ENCODE measurements at places on chromosomes 7 and 10. TPM values are rescaled to one million over a fixed set of nuclear protein-coding genes. Genes with fewer than 3 reads are reported as not detected.

The WDR11 gene
- total RNA-seq: 51.4 TPM

The CPA2 gene
- total RNA-seq: not detected

The PSD gene
- total RNA-seq: 5.3 TPM

The CACNA2D1 gene
- 12.5 TPM for total RNA-seq

The SUN3 gene
- total RNA-seq: not detected

The CAMK2B gene
- total RNA-seq: 0.30 TPM

The CHAT gene
- not detected for total RNA-seq

The LDB1 gene
- total RNA-seq: 58.0 TPM

The HOXA11 gene
- total RNA-seq: not detected

The ABI1 gene
- total RNA-seq: 65.1 TPM

DNA sequence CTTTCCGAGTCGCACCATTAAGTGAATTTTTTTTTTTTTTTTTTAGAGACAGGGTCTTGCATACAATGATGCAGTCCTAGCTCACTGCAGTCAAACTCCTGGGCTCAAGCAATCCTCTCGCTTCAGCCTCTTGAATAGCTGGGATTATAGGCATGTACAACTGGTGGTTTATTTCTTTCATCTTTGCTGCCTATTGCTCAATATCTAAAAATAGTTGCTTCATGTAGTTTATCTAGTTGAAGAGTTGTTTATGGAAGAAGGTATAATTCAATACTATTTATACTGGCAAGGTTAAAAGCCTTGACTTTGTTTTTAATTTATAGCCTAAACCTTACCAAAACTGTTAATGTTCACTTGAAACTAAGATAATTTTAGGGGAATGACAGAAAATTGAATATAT is 66.9 kb downstream of the SEMA3D start:
- H3K27ac ChIP-seq: no peak overlapping the region
- DNase-seq: no peak
- H3K4me3 ChIP-seq: no peak overlapping the region
- no peaks in the 10 kb centered on the region for H3K4me1 ChIP-seq
- H3K27me3 ChIP-seq: no peaks in the 10 kb centered on the region
- no peaks in the 10 kb centered on the region for H3K36me3 ChIP-seq

DNA sequence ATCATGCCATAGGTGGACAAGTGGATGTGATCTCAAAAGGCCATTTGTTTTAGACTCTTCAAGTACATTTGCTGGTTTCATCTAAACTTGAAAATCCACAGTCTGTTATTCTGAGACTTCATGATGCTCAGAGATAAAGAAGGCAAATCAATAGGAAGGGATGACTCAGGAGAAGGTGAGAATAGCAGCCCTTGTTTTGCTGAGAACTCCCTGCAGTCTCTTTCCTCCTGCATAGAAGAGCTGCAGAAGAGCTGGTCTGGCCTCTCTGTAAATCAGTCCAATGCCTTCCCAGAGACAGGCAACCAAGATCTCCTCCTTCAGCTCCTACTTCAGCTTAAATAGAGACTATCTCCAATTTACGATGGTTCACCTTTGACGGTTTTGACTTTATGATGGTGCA is 4.0 kb upstream of the BAIAP2L1 start:
- H3K4me1 ChIP-seq: peaks cover 5% of the 10 kb centered on the region
- H3K27ac ChIP-seq: no peak overlapping the region
- H3K36me3 ChIP-seq: no peaks in the 10 kb centered on the region
- peaks cover 13% of the 10 kb centered on the region for H3K27me3 ChIP-seq

DNA sequence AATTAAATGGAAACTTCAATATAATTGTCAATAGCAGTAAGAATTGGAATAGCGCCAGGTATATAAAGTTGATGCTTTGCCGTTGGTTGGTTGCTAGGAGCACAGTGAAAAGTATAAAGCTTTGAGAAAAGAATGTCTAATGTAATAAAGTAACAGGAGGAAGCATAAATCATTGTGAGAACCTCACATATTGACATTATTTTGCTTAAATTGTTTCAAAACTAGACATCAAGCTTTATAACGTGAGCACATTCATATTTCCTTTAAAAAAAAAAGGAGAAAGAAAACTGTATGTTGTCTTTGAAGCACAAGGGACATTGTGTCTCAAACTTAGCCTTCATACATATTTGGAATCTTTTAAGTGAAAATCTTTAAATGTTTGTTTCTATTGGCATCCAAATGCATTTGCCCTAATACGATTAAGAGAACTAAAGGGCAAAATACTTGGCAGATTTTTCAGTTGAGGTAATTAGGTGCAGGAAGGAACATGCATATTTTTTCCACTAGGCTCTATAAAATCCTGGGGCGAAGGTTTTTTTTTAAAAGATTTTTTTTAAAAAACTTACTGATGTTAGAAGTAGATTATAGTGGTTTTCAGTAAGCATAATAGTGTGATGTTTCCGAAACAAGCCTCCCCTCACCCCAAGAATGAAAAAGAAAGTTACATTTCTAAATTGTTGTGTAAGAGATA is 92.4 kb downstream of the ARID5B start:
- H3K4me1 ChIP-seq: peaks cover 34% of the 10 kb centered on the region
- peak overlapping the region; percentile 37 for H3K4me3 ChIP-seq
- DNase-seq: no peak

GRCh38 chr10:44948642-44949041 is 11.0 kb upstream of the RASSF4 start:
- H3K36me3 ChIP-seq: peaks cover 4% of the 10 kb centered on the region
- H3K27ac ChIP-seq: no peak overlapping the region
- no peak overlapping the region for H3K4me3 ChIP-seq
- H3K4me1 ChIP-seq: peaks cover 22% of the 10 kb centered on the region

- H3K4me3 ChIP-seq: no peak overlapping the region
- no peaks in the 10 kb centered on the region for H3K4me1 ChIP-seq
- no peak overlapping the region for H3K27ac ChIP-seq
- no peak for DNase-seq
These were observed 10.2 kb downstream of the IGFBP3 start for GRCh38 chr7:45910855-45911254.

DNA sequence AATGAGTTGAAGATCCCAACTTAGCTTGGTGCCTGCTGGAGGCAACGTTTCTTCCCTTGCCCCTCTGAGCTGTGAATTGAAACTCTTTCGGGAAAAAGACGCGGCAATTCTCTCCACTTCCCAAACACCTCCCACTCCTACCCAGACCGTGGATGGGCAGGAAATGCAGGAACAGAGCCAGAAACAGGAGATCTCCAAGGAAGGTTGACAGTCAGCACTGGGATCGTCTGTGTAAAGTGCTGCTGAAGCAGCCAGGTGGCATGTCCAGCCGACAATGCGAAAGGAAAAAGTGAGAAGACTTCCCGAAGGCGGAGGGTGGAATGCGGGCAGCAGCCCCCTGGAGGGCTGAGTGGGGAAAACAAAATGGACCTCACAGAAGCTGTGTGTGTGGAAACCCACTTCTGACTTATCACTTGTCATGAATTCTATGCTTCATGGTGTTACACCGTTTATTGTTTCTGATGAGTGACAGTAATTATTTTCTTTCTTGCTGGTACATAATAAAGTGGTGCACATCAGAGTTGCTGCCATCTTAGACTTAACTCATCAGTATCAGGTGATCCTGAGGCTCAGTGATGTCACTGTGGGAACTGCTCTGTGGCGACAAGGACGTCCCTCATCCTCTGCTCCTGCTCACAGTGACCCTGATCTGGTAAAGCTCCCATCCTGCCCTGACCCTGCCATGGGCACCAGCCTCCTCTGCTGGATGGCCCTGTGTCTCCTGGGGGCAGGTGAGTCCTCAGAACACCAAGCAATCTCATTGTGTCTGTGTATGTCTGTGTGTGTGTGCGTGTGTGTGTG is 220.5 kb upstream of the PRSS1 start:
- peaks cover 8% of the 10 kb centered on the region for H3K27me3 ChIP-seq
- no peak overlapping the region for H3K4me3 ChIP-seq
- no peak overlapping the region for H3K27ac ChIP-seq

GRCh38 chr7:139341776-139342226 is 664 bp downstream of the FMC1 start:
- H3K36me3 ChIP-seq: peaks cover 8% of the 10 kb centered on the region
- peaks cover 13% of the 10 kb centered on the region for H3K4me1 ChIP-seq
- H3K4me3 ChIP-seq: peak overlapping the region; percentile 85
- no peak for DNase-seq
- no peaks in the 10 kb centered on the region for H3K27me3 ChIP-seq

- H3K36me3 ChIP-seq: no peaks in the 10 kb centered on the region
- peaks cover 10% of the 10 kb centered on the region for H3K4me1 ChIP-seq
- H3K4me3 ChIP-seq: no peak overlapping the region
- no peak for DNase-seq
- no peak overlapping the region for H3K27ac ChIP-seq
These were observed 692.5 kb downstream of the INHBA start for GRCh38 chr7:41010418-41010817.

- no peaks in the 10 kb centered on the region for H3K36me3 ChIP-seq
- peak overlapping the region; percentile 99 for H3K27ac ChIP-seq
- no peak for DNase-seq
- H3K27me3 ChIP-seq: no peaks in the 10 kb centered on the region
- H3K4me3 ChIP-seq: peak overlapping the region; percentile 82
- H3K4me1 ChIP-seq: peaks cover 29% of the 10 kb centered on the region
These were observed 93.4 kb downstream of the SPAG6 start for GRCh38 chr10:22438711-22439110.

DNA sequence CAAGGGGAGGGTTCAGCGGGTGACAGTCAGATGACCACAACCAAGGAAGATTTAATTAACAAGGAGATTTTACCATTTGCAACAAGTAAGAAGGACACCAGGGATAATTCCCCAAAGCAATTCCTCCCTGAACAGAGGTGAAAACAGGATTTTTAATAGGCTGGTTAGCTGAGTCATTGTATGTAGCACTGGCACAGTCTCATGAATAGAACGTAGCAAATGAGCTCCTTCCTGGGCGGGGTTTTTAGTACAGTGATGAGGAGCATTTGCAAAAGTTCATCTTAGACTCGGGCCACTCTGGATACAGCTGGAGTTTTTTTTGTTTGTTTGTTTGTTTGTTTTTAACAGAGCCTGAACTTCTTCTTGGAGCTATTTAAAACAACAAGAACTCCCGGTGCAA is 39.0 kb downstream of the TAC1 start:
- no peak overlapping the region for H3K4me3 ChIP-seq
- no peak overlapping the region for H3K27ac ChIP-seq
- DNase-seq: no peak

DNA sequence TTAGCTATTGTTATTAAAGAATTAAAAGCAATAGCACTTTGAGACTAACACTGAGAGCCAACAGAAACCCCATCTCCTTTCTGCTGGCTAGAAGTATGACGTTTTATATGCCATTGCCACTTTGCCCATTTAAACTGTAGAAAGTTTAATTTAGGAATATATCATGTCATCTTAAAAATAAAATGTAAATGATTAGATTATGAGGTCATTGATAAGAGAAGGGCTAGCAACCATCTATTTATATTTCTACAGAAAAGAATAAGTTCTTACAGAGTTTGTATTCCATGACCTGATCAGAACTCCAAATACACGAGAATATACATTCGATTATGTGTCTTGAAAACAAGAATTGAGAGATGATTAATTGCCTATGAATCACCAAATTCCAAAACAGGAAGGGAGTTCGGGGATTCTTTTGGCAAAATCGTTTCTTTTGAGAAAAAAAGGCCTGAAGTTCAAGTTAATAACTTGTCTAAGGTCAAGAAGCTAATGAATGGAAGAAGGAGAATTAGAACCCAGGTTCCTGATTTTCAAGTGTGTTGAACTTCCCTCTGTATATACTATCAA is 227.0 kb downstream of the TRIL start:
- no peak overlapping the region for H3K27ac ChIP-seq
- no peaks in the 10 kb centered on the region for H3K36me3 ChIP-seq
- no peak overlapping the region for H3K4me3 ChIP-seq
- no peaks in the 10 kb centered on the region for H3K27me3 ChIP-seq
- no peak for DNase-seq

- peaks cover 53% of the 10 kb centered on the region for H3K36me3 ChIP-seq
- H3K4me1 ChIP-seq: peaks cover 76% of the 10 kb centered on the region
- H3K27me3 ChIP-seq: no peaks in the 10 kb centered on the region
- peak overlapping the region; percentile 97 for H3K27ac ChIP-seq
These were observed 13.4 kb downstream of the HNRNPF start for GRCh38 chr10:43395571-43396060.

GRCh38 chr7:156460858-156461627 is 179.5 kb upstream of the RNF32 start:
- H3K27ac ChIP-seq: no peak overlapping the region
- no peaks in the 10 kb centered on the region for H3K36me3 ChIP-seq
- H3K4me1 ChIP-seq: no peaks in the 10 kb centered on the region
- DNase-seq: no peak

DNA sequence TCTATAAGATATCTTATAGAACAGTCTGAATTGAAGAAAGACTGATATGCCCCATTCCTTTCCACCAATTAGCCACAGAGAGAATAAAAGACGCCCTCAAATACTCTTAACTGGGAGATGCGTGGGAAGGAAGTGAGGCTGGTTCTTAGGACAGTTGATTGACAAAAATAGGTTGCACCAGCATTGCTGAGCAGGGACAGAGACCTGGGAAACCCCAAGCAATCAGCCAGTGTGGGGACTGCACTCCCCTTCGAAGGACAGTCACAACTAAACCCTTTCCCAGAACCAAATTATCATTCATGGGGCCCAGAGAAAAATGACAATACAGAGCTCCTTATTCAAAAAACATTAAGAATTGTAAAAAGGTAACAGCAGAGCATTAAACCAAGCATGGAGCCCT is 196.9 kb upstream of the GHITM start:
- no peak overlapping the region for H3K27ac ChIP-seq
- peaks cover 4% of the 10 kb centered on the region for H3K27me3 ChIP-seq
- no peaks in the 10 kb centered on the region for H3K4me1 ChIP-seq
- DNase-seq: no peak
- no peak overlapping the region for H3K4me3 ChIP-seq

GRCh38 chr7:141575164-141575563 is 24.0 kb downstream of the AGK start:
- H3K4me1 ChIP-seq: no peaks in the 10 kb centered on the region
- no peaks in the 10 kb centered on the region for H3K36me3 ChIP-seq
- no peaks in the 10 kb centered on the region for H3K27me3 ChIP-seq
- H3K4me3 ChIP-seq: no peak overlapping the region
- H3K27ac ChIP-seq: no peak overlapping the region

GRCh38 chr10:16799621-16800020 is 17.6 kb downstream of the RSU1 start:
- peaks cover 5% of the 10 kb centered on the region for H3K4me1 ChIP-seq
- H3K27me3 ChIP-seq: no peaks in the 10 kb centered on the region
- no peaks in the 10 kb centered on the region for H3K36me3 ChIP-seq
- no peak overlapping the region for H3K27ac ChIP-seq
- no peak for DNase-seq
